ENCODE measurements at places on chromosomes 12 and 14. TPM values are rescaled to one million over a fixed set of nuclear protein-coding genes. Genes with fewer than 3 reads are reported as not detected.
A peak's percentile ranks its signal among the peaks of the same experiment; 100 is the strongest.

Gene RAD9B
- total RNA-seq = 5.3 TPM

DNA sequence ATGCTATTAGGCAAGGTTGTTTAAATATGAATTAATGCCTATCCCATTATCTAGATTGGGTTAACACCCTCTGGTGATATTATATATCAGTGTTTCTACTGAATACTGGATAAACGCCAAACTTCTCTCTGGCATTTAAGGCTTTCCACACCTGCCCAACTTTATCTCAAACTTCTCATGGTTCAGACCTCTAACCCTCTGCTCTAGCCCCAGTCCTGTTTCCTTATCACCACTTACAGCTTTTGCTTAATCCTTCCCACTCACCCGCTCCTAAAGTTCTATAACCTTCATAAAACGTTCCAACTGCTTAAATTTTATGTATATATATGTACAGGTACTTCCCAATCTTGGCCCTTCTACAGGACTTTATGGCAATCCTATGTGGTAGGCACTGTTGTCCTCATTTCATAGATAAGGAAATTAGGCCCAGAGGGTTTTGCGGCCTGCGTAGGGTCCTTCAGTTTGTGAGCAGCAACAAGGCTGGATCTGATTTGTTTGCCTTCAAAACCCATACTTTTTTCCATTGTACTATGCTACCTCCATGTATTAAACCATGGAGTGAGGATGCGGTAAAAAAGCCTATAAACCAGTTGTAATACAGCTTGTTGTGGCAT, 1.2 kb downstream of the LPCAT3 start:
- DNase-seq = no peak

Gene MYBPC1
- 2,862 TPM for total RNA-seq

- peak; percentile 7 for DNase-seq
Measured at GRCh38 chr14:75260025-75260763, 18.4 kb upstream of the FOS start.

Gene STAC3
- total RNA-seq = 310 TPM

GRCh38 chr14:80792771-80793170, 148.8 kb downstream of the CEP128 start:
- no peak for DNase-seq

Gene FAIM2
- 7.8 TPM for total RNA-seq

Gene PTPRR
- 1.2 TPM for total RNA-seq

DNA sequence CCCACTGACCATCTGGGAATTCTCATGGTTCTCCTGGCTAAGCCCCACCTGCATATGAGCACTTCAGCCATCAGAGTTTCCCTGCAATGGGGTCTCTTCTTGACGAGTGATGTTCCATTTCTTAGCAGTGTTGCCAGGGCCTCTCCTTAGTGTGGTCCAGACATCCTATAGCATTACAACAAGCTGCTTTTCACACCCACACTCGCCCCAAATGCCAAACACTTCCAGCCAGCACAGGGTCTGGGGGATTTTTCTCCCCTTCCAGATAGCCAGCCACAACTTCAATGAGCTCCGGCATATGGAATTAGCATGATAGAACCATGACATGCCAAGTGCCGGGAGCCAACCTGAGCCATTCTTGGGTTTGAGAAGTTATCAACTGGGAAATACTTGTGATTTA, 267.4 kb downstream of the ZFP36L1 start:
- DNase-seq = no peak

Gene ITGB7
- total RNA-seq = 1.2 TPM

GRCh38 chr12:12983420-12984035, 16.5 kb downstream of the HEBP1 start:
- DNase-seq = peak; percentile 60

- DNase-seq = no peak
Measured at GRCh38 chr14:72308967-72309485, 376.8 kb downstream of the RGS6 start.

GRCh38 chr12:9869307-9870161, at the start of gene CLEC2B:
TSS of gene CLEC2B (minus strand) at chr12:9869354.
- DNase-seq = peak; percentile 32
